Dermis microvascular lymphatic vessel endothelial cell (primary cell): ENCODE measurements at places on chromosomes 3 and 15.
A peak's percentile ranks its signal among the peaks of the same experiment; 100 is the strongest.

- peak; percentile 76 for DNase-seq
Observed at GRCh38 chr15:34853001-34853758, 57.8 kb upstream of the ACTC1 start.

- peak; percentile 45 for DNase-seq
Observed at GRCh38 chr15:40342416-40343320, 1.9 kb upstream of the CCDC9B start.

DNA sequence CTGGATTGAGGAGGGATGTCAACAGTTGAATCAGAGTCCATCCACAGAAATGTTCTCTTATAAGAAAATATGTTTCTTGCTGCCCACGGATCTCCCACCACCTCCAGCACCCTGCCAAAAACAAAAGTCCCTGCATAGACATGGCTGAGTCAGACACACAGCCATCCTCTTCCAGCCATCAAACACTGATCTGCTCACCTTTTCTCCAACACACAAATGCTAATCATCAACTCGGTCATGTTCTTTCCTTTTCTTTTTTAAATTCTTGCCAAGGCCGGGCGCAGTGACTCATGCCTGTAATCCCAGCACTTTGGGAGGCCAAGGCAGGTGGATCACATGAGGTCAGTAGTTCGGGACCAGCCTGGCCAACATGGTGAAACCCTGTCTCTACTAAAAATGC, 110.7 kb upstream of the IL12A start:
- DNase-seq = no peak

DNA sequence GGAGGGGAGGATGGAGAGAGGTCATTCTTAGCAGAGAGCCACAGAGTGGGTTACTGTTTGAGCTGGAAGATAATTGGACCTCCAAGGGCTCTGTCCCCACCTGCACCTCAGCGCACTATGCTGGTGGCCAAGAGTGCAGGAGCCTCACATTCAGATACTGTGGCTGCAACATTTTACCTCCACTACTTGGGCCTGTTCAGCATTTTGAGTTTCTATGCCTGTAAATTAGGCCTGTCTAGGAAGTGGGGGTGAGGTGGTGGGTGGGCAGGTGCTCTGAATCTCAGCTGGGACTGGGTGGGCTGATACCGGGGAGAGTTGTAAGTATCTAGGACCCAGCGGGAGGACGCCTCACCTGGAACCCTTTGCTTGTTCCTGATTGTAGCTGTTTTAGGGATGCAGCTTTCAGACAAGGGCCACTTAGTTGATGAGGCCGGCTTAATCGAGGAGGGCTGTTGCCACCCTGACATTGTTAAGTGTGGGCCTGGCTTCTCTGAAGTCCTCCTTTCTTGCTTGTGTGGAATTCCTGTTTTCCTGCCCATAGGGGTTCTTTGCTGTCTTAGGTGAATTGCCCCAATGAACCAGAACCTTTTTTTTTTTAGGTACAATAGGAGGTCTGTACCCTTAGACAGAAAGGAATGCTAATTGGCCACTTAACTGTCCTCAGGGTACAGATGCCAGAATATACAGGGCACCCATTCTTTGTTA, 83.8 kb downstream of the SMAD3 start:
- DNase-seq = no peak

DNA sequence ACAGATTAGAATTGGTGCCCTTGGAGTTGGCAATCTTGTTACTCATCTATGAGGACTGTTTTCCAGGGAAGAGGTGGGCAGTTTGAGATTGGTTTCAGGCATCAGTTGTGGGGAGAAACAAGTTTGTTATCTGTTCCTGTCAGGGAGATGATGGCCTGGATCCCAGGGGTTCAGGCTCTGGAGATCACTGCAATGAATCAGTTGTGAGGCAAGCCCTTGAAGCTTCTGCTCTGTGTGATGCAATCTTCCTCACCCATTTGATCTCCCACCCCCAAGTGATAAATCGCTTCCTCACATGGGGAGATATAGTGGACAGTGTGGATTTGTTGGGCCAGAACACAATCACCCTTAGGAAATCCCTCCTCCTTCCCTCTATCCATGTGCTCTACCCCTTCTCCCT, 276.6 kb upstream of the LRTM1 start:
- no peak for DNase-seq

DNA sequence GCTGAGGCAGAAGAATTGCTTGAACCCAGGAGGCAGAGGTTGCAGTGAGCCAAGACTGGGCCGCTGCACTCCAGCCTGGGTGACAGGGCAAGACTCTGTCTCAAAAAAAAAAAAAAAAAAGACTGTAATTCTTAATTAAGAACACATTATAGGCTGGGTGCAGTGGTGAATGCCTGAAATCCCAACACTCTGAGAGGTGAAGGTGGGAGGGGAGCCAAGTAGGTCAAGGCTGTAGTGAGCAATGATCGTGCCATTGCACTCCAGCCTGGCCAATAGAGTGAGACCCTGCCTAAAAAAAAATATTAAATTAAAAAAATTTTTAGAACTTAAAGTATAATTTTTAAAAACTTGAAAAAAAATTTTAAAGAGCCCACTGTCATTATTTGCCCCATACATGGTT, 13.4 kb upstream of the ARPIN start:
- DNase-seq = no peak

GRCh38 chr15:87387766-87388165, 868.8 kb downstream of the NTRK3 start:
- DNase-seq = no peak

DNA sequence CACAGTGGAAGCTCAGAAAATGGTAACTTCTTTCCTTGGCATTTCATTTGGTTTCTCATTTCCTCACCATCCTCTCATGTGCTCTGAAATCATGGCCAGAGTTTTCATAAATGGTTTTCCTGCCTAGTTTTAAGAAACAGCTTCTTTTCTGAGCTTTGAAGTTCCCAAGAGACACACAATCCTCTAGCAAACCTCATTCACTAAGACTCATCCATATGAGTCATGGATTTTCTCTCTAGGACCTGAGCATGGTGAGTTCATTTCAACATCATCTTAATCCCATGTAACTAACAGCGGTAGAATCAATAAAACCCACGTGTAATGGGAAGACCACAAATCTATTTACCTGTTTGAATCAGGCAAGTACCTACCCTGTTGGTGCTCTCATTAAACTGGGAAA, 274.5 kb upstream of the LRTM1 start:
- DNase-seq = no peak

GRCh38 chr15:68192117-68192516, 13.0 kb downstream of the CALML4 start:
- DNase-seq = no peak

DNA sequence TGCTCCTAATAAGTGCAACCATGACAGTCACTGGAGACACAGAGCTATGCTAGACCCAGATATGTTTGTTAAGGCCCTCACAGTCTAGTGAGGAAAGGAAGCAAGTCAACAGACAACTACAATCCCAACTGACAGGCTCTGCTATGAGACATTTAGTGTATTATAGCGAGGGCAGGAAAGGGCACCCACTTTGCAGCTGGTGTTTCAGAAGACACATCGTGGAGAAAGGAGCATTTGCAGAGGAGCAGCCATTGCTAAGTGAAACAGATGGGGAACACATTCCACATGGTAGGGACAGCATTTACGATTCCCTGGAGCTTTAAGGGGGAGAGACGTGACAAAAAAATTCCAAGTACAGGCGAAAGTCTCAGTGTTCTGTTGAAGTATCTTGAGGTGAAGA, 685.6 kb downstream of the AGBL1 start:
- DNase-seq = no peak

- no peak for DNase-seq
Observed at GRCh38 chr15:93825682-93826081, 405.7 kb upstream of the MCTP2 start.

GRCh38 chr3:117572786-117573185, 863.2 kb downstream of the TUSC7 start:
- no peak for DNase-seq

DNA sequence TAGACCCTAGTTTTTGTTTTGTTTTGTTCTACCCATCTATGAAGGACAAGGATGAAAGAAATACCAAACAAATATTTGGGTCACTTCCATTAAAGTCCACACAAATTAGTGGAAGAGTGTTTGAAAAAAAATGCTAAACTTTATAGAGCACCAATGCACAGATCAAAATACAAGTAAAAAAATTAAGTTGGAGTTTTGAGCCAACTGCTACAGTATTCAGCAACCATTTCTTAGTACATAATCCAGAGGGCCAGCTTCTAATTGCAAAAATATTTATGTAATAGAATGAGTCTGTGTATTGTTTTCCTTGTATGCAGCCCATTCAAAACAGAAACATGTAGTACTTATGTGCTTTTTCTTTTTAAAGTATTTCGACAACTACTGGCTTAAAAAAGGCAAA, 121.1 kb downstream of the CBLB start:
- no peak for DNase-seq
